ENCODE measurements at places on chromosomes 6 and 20.

DNA sequence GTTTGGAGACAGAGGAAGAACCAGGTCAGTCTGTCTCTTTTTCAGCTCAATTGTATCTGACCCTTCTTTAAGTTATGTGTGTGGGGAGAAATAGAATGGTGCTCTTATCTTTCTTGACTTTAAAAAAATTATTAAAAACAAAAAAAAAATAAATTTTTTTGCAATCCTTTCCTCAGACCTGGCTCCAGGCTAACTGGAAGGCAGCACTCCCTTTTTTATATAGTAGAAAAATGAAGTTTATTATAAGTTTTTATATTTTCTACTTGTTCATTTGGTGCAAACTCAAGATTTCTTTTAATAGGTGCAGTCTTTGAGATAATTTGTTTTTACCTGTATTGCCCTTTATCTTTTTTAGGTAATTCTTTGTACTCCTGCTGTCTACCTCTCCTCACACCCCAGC, 129.6 kb downstream of the SULF2 start:
- DNase-seq, result no peak

DNA sequence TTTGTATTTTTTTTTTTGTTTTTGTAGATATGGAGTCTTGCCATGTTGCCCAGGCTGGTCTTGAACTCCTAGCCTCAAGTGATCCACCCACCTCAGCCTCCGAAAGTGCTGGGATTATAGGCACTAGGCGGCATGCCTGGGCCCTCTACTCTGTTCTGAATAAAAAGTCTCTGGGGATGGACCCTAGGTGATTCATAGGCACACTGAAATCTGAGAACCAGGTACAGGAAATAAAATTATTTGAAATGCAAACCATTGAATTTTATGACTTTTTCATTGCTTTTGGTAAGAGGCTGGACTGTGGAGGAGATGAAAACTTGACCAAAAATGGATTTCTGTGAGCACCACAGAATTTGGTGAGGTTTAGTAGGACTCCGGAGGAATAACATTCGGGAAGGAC, 117.5 kb downstream of the PRIM2 start:
- no peak for DNase-seq

DNA sequence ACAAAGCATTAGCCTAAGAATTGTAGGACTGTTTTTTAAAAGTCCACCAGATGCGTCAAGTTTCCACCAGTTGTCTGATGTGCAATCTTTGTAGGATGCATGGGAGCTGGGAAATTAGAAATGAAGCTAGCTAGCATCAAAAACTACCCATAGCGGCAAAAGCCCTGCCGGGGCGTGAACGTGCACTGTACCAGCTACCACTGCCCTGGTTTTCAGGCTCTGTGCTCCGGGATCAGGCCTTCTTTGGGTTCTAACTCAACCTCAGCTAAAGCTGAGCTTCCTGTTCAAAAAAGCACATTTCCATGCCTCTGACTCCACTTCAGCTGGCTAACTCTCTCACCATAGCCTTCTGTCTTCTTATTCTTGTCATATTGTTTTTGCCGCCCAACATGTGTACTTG, 26.9 kb upstream of the FUCA2 start:
- DNase-seq, result no peak

DNA sequence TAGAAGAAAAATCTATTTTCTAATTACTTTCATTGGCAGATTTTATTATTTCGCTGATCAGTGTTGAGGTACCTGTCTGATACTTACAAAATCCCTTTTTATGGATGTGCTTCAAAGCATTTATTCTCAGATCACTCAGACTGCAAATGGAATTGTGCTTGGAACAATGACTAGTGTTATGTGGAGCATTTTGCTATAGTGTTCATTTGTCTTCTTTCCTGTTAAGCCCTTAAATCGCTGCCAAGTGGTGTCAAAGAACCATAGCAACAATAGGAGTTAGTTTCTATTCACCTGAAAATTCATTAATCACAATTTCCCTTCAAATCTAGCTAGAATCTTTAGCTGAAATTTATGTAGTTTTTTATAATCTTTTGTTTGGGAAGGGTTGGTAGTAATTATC, 29.8 kb downstream of the SMPDL3A start:
- DNase-seq, result no peak

DNA sequence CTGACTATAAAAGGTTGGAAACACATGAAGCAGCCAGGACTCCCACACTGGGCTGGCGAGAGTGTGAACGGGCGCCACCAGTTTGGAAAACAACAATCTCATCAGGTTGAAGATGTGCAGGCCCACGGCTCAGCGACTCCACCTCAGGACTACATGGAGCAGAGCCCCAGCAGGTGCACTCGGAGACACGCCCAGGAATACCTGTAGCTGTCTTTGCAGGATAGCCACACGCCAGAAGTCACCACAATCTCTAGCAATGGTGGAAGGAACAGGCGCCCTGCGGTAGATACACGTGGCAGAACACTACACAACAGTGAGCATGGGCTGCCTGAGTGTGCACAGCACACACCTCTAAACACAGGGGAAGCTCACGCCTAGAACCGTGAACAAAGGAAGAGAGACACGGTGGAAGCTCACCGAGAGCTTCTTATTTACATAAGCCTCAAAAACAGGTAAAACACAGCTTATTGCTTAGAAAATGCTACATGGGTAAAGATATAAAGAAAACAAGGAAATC, 28.7 kb upstream of the RPS6KA2 start:
- no peak for DNase-seq

DNA sequence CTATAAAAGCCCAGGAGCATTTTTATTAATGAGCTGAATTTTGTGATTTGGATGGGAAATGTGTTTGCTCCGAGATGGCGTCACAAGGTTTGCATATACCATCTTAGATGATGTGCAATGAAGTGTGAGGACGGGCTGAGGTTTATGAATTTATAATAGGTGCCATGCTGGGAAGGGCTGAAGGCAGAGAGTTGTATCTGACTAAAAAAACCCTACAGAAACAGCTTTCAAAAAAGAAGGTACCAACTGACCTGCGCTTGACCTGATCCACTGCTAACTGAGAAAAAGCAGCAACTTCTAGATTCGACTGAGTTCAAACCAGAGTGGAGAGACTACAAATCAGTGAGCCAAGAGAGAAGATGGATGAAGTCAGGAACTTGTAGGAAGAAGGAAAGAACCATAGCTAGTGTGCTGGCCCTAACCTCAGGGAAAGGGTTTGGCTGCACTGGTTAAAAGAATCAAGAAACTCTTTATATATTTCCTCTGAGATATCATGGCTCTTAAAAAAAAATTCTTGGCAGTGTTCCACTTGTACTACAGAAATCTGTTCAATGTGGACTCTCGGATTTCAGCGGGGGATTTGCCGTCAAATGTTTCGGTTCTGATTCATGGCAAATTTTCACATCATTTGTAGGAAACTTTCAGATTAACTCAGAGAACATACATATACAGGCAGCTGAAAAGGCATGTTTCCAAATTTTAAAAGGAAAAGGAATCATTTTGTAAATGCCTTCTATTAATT, 56.5 kb upstream of the HDGFL1 start:
- no peak for DNase-seq

- peak; percentile 64 for DNase-seq
Measured at GRCh38 chr20:63215101-63216040, 560 bp downstream of the YTHDF1 start.

DNA sequence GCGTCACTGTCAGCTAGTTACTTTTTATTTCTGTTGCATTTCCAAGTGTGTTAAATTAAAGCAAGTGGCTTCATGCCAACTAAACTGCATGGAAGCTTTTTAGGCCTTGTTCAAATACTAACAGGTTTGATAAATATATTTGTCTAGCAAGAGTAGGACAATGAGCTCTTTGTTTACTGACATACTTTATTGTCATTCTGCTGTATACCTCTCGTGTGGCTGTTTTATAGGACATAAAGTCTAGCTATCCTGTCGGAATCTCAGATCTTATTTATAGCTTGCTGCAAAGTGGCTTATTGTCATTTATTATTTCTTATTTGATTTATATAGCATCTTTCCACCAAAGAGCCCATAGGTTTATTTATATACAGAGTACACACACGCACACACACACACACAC, 711.1 kb downstream of the KIF16B start:
- DNase-seq, result no peak

GRCh38 chr20:7180256-7181045, 413.0 kb downstream of the BMP2 start:
- DNase-seq, result no peak

GRCh38 chr20:62899633-62900051, 26.7 kb downstream of the DIDO1 start:
- DNase-seq, result no peak

- DNase-seq, result peak; percentile 32
Measured at GRCh38 chr6:78243519-78243918, 590.7 kb downstream of the MEI4 start.

DNA sequence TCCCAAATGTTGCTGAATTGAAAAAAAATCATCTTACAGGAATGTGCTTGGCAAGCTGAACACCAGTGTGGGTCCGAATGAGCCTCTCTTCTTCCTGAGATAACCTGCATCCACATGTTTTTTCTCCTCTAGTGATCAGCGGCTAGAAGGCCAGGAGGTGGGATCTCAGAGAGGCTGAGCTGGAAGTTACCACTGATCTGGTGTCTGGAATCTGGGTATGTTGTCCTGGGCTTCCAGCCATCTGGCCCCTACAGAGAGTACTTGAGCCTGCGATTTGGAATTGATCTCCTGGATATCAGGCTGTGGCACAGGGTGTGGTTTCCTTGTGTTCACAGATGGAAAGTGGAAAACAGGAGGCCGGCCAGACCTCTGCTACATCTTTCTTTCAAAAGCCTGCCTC, 35.9 kb downstream of the SULF2 start:
- DNase-seq, result no peak

GRCh38 chr6:20533746-20534294, 437 bp upstream of the CDKAL1 start:
- no peak for DNase-seq

DNA sequence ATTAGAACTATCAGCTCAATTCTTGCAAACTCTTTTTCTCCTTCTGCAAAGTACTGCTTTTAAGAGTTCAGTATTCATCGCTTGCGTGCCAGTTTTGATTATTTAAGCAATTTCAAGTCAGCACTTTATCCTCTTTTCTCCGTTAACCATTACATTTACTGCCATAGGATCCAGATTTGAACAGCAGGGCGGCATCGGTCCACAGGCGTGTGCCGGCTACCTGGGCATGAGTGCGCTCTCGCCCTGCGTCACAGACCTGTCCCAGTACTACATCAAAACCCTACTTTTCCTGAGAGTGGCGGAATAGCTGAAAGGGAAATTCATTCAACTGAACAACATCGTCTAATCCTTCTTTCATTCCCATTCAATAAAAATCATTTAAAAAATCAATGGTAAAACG, 53.4 kb downstream of the MYLK4 start:
- no peak for DNase-seq

DNA sequence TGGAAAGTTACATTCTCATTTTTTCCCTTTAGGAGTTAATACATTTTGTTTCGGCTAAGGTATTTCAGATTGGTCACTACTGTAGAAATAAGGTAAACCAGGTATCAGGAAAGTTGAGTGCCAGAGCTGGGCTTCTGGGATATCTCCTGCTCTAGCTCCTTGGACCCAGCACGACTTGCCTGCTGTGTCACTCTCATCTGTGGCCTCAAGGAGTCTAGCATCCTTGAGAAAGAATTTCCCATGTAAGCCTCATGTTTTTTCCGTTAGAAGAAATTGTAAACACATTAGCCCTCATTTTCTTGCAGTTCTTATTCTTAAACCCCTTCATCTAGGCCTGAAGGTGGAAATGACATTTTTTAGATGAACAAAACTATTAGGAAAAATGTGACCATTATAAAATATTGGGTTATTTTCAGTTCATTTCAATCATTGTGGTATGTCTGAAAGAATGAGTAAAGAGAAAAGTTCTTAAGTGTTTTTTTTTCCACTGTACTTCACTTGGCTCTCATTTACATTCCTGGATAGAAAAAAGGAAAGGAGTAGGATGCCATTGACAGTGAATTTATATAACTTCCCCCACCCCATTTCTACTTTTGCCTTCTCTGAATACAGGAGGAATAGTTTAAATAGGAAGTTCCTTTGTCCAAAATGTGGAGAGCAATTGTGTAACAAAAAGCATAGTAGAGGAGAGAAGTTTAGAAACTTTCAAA, 46.7 kb downstream of the CD2AP start:
- DNase-seq, result peak; percentile 22

- no peak for DNase-seq
Measured at GRCh38 chr20:56987986-56988385, 278.5 kb downstream of the BMP7 start.

DNA sequence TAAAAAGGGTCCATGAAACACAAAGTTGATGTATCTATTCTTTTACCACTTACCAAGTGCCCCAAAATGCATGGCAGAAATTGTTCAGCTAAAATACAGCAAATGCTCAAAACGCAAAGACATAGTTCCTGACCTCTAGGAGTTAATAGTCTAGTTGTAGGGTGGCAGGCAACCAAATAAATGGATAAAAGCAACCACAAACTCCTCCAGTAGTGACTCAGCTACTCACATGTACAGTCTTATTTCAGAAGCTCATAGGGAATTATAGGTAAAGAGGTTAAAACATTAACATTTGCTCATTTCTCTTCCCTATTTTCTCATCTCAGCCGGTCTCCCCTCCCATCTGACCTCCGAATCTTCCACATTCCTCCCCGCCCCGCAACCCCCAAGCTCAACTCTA, 143.9 kb upstream of the INSM1 start:
- peak; percentile 44 for DNase-seq

GRCh38 chr6:35969646-35970045, 48.7 kb upstream of the SRPK1 start:
- DNase-seq, result no peak

DNA sequence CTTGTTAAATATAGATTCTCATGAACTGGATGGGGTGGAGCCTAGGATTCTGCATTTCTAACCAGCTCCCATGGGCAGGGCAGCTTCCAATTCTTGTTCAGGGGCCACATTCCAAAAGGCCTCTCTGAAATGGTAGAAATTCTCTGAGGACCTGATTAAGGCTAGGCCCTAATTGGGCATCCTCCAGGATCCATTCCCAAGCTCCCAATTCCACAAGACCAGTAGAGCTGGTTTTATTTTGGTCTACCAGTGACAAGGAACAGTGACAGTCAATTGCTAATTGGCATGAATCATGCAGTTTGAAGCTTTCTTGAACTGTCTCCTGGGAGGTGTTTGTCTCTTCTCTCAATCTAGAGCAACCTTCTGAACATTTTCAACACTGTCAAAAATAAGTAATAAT, 3.0 kb downstream of the THBD start:
- DNase-seq, result no peak

- DNase-seq, result no peak
Measured at GRCh38 chr6:52643158-52643557, 27.8 kb upstream of the TMEM14A start.

DNA sequence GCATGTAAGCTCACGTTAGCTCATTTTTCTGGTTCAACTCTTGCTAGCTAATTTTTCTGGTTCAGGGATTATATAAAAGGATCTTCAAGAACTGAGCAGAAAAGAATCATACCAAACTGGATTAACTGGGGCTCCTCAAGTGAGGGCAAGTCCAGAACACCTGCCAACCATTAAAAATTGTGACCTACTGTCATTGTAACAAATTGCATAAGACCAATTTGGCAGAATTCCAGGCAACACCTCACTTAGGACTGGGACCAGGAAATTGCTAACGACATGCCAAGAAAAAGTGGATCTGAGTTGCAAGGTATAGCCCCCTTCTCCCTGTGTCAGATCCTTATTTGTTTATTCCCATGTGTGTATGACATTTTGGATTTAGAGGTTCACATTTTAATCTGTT, 216.6 kb downstream of the HIVEP2 start:
- peak; percentile 11 for DNase-seq

GRCh38 chr20:17614176-17614811, 44.4 kb downstream of the DSTN start:
- DNase-seq, result peak; percentile 35

- no peak for DNase-seq
Measured at GRCh38 chr6:37005061-37005810, at the start of gene FGD2. Gene FGD2 (plus strand): TSS chr6:37005655. CDS start chr6:37005818, 163 bp downstream.

All from kidney tubule cell (primary cell).